ENCODE measurements at places on chromosomes 3 and 15.

DNA sequence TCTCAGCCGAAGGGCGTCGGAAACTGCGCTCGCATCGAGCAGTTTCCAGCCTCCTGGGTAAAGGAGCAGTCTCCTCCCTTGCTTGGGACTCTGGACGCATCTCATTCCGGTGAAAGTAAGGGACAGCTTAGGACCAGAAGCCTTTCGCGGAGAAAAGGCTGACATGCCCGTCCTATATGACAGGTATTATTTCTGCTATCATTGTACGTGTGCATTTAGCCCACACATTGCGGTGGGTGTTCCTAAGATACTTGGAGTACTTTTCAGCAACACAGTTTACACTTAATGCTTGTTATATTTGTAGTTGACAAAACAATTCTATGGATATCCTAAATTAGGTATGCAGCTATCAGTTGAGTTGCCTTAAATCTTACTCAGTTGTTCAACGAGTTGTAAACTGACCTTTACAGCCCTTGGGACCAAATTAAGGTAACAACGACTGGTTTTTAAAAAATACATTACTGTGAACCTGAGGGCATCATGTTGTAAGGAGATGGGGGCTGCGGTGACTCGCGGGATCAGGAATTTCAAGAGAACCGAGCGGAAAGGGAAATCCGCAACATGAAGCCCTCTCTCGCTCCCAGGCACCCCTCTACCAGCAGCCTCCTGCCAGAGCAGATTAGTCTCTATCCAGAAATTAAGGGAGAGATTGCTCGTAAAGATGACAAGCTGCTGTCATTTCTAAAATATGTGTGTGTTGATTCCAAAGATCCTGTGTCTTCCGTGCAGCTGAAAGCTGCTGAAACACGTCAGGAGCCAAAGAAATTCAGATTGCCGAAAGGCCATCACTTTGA is 632 bp upstream of the COPS2 start:
- no peak for DNase-seq

DNA sequence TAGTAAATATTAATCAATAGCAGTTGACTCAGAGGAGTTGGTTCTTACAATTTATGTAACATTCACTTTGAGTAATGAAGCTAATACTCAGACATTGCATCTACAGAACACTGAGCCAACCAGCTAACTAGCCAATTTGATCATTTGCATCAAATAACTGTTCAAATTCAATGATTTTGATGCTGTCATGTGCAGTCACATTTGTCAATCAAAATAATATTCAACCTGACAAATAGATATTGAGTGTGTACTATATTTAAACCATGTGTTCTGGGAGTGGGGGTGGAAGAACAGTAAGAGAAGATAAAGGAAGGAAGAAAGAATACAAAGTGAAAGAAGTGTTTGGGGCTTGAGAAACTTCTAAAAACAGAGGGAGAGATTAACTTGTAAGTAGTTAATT is 277.2 kb upstream of the ARHGEF26 start:
- no peak for DNase-seq

- no peak for DNase-seq
These were observed 239.6 kb upstream of the NR2E3 start for GRCh38 chr15:71570736-71571135.

GRCh38 chr3:125123451-125124305 is 67.9 kb upstream of the HEG1 start:
- no peak for DNase-seq

DNA sequence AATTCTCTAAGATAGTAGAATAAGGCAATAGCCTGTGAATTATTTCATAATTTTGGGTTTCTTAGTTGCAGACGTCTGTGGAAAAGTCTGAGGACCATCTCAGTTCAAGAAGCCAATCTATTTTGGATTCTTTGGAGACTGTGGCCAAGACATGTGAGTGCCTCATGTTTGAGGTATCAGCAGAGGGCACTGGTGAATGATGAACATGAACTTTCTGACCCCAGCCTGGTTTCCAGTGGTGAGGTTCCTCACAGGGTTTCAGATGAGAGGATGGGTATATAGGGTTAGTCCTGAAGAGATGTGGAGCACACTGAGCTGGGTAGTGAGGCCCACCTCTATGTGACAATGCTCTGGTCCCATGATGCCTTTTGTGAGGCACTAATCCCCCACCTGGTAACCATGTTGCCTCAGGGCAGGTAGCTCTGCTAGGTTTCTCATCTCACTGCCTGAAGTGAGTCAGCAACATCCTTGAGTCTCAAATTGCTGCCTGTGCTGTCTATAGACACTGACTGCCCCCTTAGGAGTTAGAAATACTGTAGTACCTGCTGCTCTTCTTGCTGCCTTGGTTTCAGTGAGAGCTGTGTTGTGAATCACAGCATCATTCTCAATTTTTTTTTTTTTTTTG is 32.3 kb downstream of the C3orf62 start:
- no peak for DNase-seq

Data from B cell (primary cell).